BE2C (cell line): ENCODE measurements at places on chromosomes 7 and 10.
A peak's percentile ranks its signal among the peaks of the same experiment; 100 is the strongest.

DNA sequence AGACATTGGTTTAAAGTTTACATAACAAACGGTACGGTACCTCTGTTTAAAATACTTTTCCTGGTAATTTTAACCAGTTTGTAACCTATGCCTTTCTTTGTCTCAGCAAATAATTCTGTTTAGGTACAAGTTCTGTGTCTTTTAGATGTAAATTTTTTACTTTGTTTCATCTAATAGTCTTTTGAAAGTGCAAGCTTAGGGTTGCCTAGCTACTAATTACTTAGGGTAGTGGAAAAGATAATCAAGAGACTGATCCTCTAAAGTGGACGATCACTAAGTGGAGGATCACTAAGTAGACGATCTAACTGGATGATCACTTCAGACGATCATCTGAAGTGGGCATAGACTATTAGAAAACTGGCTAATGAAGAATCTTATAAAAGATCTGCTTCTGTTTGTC lies 16.1 kb upstream of the FKBP9 start:
- DNase-seq, result no peak

DNA sequence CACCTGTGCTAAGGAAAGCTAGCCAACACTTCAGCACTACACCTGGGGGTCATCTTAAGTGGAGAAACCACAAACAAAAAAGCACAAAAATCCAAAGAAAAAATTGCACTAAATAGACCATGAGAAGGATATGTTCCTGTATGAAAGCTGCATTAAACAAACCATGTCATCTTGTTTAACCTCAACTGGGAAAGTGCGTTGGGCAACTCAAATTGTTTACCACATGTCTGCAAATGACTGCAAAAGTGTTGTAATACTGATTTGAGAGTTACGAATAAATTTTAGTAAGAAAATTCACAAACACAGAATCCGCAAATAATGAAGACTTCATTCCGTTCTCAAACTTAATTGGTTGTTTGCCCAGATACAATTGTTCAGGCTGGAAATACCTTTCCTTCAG lies 111.9 kb upstream of the EGFR start:
- no peak for DNase-seq

DNA sequence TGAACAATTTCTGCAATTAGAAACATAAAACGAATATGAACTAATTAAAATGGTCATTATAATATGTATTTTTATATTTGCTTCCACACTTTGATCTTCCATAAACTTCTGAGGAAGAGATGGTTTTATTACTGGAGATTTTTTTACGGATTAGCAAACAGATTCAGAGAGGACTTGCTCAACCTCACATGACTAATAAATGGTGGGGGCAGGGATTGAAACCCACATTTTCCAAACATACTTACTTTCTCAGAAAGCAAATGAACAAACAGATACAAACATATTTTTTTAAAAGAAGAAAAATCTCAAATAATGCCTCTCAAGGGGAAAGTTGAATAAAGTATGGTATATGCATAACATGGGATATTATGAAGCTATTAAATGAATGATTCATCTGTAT lies 18.3 kb downstream of the ANKMY2 start:
- DNase-seq, result no peak

DNA sequence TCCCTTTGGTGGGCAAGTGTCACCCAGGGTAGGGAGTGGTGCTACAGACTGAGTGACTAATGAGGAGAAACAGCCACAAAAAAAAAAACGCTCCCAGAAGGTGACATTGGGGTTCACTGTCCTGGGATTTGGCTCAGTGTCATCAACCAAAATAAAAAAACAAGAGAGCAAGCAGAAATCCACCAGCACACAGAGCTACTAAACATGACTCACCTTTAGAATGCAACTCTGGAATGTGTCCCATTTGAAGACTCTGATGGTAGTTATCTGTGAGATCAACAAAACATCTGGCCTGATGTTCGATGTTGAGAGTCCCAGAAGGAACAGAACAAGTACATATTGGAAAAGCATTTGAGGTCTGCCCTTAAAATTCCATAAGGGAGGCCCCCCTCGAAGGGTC lies 200.3 kb upstream of the LYZL2 start:
- no peak for DNase-seq

GRCh38 chr7:86939197-86939814 lies 120.1 kb downstream of the ELAPOR2 start:
- peak; percentile 56 for DNase-seq

DNA sequence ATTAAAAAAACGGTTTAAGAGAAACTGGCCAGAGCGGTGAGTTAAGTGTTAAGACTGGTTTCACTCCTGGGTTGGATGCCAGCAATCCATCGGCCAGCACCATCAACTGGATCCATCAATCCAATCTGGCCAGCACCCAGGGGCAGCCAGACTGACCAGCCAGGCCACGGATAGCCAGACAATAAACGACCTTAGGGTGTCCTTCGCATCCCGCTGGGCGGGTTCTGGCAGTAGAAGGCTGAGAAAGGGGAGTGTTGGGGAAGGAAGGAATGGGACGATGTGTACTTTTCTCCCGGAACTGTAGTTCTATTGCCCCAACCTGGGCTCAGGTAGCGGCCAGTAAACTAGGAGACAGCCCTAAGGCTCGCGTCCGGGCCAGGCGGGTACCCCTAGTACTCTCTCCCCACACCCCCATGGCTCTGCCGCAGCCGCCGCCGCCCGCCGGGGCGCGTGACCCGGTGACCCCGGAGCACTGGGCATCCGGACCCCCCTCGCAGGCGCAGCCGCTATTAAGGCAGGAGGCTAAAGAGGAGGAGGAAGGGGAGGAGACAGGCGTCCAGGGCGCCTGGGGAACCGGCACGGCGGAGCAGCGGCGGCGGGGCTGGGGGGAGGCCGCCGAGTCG lies at the start of gene CASD1:
CASD1 (plus strand) TSS at position 546 of the 623 bp plus-strand sequence. CDS start 276 bp downstream, outside the sequence.
- DNase-seq, result peak; percentile 22

- DNase-seq, result no peak
Observed at GRCh38 chr10:26697922-26698608, 564 bp downstream of the PDSS1 start.

DNA sequence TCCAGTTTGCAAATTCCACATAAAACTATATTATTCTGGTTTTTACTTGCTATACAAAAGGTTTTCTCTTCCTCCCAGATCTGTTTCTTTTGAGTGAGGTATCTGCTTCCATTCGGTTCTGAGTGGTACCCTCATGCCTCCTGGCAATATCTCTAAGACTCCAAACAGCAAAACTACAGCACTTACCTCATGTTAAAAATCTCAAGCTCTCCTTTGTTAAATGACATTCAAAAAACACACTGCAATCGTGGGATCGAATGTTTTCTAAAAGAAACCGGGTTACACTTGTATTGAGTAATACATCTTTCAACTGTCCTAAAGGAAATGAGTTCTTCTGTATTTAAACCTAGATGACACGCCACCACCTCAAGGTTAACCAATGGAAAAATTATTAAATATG lies 11.1 kb downstream of the YWHAG start:
- DNase-seq, result no peak

DNA sequence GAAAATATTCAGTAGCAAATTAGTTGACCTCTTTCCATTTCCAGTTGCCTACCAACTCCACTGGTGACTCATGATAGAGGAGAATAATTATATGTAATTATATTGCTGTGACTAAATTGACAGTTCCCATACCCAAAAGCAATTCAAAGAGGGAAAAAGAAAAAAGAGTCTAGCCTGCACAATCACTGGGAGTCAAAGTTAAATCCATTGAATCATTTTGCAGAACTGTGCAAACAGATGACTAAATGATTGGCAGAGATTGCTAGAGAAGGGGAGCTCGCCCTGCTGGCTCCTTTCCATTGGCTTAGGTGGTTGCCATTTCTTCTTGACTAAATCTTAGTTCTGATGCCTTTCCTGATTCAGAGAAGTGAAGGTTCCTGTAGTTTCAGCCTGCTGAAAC lies 1228.6 kb upstream of the SORCS1 start:
- no peak for DNase-seq

GRCh38 chr7:422191-422885 lies 97.3 kb downstream of the PDGFA start:
- DNase-seq, result no peak
